ENCODE measurements at places on chromosomes 12 and 14.

GRCh38 chr14:105015905-105016304 lies 5.0 kb downstream of the CDCA4 start:
- DNase-seq = no peak

DNA sequence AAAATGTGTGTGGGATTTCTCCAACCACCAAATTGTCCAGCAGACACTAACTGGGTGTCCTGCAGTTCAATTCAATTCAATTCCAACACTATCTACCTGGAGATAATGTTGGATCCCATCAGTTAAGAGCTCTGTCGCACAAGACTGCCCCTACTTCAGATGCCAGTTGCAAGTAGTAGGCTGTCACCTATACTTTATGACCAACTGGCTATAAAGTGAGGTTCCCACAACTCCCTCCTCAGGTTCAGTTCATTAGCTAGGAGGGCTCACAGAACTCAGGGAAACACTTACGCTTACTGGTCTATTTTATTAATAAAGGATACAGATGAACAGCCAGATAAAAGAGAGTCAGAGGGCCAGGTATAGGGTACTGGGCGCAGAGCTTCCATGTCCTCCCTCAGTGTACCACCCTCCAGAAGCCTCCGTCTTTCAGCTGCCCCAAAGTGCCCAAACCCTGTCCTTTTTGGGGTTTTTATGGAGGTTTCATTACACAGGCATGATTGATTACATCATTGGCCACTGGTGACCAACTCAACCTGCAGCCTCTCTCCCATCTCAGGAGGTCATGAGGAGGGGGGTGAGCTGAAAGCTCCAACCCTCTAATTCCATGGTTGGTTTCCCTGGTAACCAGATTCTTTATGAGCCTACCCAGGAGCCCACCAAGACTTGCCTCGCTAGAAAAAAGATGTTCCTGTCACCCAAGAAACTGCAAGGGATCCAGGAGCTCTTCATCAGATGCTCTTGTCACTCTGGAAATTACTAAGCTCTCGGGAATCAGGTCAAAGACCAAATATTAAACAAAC lies 7.5 kb upstream of the SERPINA5 start:
- DNase-seq = no peak

DNA sequence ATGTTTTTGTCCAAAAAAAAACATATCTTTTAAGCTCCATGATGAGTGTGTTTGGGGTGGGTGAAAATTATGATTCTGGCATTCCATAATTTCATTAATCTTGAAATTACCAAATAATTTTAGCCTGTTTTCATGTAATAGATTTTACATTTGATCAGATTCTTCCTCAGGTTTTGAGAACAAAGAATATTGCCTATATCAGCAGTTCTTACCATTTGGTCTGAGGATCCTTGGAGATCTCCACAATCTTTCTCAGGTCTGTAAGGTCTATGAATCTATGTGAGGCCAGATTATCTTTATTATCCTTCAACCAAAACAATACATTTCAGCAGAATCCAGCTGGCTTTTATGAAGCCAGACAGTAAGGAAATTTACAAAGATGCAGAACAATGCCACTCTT lies 373.3 kb upstream of the E2F7 start:
- no peak for DNase-seq

DNA sequence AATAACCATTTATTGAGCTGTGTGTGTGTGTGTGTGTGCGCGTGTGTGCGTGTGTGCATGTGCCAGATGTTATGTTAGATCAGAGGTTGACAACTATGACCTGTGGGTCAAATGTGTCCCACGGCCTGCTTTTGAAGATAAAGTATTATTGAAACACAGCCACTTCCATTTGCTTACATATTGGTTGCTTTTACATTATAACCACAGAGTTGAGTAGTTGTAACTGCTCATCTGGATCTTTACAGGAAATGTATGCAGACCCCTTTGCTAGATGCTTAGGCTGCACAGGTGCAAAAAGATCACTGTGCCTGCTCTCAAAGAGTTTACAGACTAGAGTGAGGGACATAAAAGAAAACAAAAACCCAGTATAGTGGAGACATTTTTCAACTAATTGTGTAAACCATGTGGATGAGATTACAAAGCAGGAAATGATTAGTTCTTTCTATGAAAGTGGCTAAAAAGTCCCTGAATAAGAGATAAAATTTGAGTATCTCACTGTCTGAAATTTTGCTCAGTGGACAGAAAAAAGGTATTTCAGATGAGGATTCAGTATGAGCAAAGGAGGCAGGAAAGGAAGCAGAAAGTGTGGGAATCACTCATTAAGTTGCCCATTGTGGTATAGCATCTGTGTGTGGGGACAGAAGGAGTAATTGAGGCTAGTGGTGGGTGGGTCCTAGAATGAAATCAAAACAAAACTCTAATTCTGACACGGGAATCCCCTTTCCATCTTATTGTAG lies 188.4 kb downstream of the PAH start:
- DNase-seq = no peak

DNA sequence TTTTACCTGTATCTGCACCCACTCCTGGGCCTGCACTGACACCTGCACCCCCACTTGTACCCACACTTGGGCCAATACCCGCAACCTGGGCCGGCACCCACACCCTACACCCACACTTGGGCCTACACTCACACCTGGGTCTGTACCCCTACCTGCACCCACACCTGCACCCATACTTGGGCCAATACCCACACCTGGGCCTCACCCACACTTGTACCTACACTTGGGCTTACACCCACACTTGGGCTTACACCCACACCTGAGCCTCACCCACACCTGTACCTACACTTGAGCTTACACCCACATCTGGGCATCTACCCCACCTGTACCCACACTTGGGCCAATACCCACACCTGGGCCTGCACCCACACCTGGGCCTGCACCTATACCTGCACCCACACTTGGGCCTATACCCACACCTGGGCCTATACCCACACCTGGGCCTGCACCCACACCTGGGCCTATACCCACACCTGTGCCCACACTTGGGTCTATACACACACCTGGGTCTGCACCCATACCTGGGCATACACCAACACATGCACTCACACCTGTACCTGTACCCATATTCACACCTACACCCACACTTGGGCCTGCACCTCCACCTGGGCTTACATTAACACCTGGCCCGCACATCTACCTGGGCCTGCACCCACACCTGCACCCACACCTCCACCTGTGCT lies 39.2 kb downstream of the DAO start:
- DNase-seq = no peak

- no peak for DNase-seq
These were observed 58.5 kb upstream of the METAP2 start for GRCh38 chr12:95415451-95415850.

DNA sequence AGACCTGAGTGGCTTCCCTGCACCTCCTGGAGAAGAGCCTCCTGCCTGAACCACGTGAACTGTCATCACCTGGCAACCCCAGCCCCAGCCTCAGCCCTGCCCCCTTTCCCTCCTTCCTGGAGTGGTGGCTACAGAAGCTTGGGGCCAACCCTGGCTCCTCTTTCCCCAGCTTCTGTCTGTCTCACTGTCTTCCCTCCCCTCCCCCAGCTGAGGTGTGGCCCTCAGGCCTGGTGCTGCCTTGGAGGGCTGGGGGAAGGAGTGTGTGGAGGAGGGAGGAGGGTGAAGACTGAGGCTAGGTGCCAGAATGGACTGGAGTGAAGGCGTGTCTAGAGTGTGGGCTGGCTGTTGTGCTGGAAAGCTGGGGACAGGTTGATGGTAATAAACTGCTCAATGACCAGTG lies 9.7 kb downstream of the NFATC4 start:
- DNase-seq = no peak

DNA sequence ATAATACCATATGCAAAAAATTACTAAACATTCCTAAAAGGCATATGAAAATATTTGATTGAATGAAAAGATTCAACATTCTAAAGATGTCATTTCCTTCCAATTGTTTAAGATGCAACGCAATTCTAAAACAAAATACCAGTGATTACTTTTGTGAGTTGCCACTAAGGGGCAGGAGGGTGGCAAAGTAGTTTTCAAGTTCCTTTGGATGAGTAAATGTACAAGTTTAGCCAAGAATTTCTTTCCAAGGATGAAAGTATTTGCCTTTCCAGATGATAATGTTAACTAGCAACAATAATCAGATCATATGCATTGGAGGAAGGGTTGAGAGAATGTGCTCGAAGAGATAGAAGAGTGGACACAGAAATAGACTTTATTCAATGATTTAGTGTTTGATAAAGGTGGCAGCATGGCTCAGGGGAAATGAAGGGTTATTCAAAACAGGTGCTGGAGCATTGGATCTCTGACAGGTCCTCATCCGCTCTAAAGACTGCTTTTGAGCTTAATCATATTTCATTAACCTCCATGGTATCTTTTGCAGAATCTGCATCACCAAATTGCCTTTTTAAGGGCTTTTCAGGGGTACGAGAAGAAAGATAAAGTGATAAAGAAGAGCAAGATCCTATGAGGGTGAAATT lies 678.5 kb upstream of the TBX3 start:
- DNase-seq = no peak

DNA sequence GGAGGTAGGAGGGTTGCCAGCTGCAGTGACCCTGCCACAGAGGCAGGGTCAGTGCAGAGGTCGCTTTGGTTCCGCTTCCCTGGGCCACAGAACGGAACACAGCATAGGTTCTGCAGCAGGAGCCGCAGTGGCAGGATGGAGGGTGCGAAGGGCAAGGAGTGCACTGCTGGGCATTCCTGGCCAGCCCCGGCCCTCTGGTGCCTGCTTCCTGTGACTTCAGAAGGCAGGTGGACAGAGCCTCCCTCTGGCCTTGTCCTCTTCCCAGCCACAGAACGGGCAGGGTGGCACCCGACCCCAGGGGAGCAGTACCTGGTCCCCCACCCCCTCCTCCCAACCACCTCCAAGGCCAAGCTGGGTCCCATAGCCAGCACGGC lies 37.7 kb downstream of the SLC8B1 start:
- no peak for DNase-seq

- DNase-seq = no peak
These were observed 19.4 kb downstream of the SETD1B start for GRCh38 chr12:121823101-121823726.

GRCh38 chr12:31768046-31768445 lies 39.2 kb upstream of the AMN1 start:
- DNase-seq = no peak

DNA sequence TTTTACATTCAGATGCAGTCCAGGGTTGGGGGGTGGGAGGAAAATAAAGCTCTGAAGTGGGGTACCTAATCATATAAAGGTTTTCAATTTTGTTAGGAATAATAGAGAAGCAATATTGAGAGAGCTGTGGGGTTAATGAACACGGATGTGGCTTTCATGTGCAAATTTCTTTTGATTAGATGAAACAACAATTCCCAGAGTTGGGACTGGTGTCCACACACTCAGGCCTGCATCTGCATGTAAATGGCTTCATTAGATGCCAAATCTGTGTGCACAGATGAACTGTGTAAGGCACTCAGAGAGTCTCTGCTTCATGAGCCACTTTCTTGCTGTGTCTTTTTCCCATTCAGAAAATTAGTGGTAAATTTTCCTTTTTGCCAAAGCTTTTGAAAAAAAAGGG lies 377.1 kb upstream of the NOVA1 start:
- DNase-seq = no peak

DNA sequence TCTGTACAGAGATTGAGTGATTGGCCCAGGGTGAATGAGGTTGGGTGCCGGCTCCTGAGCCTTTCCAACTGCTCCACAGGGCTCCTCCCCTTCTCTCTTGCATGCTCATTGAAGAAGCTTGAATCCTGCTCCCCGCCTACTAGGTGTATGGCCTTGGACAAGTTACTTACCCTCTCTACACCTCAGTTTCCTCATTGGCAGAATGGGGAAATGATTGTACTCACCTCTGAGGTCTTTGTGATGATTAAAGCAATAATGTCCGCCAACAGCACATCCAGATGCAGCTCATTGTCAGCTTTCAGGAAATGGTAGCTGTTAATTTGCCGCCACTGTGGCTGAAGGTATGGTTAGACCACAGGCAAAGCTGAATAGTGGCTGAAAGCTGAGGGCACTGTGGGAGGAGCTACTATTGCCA lies 174.1 kb downstream of the CRADD start:
- DNase-seq = peak; percentile 45

DNA sequence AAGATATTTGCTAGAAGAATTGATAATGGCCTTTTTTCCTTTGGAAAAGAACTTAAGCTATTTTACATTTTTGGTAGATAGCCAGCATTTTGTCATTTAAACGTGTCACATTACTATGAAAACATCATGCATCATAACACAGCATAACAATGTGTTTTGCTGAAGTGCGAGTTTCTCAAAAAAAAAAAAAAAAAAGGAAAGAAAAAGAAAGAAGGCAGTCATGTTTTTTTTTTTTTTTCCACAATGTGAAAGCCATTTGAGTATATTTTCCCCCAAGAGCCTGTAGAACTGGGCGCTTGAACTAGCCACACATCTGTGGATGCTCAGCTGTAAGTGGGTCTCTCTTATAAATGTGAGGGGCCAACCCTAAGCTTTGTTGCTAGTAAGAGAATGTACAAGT lies 300.1 kb downstream of the AKAP6 start:
- no peak for DNase-seq

- DNase-seq = no peak
These were observed 7.3 kb downstream of the SYNE2 start for GRCh38 chr14:63860146-63860545.

DNA sequence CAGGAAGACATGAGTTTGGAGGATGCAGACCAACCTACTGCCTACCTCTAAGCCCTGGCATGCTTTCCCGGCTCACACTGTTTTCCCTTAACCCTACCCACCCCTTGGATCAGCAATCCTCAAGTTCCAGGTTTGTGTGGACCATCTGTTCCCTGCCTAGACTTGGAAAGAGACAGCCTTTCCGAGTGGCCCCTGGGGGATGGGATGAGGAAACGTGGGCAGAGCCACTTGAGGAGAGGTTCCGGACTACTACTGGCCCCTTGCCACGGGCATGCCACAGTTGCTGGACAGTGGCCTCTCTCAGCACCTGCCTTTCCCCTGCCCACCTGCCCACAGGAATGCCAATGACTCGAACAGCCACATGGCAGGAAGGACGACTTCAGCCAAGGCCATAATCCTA lies 135.9 kb downstream of the SLC15A4 start:
- DNase-seq = no peak

- DNase-seq = no peak
These were observed 19.0 kb downstream of the PTGER2 start for GRCh38 chr14:52333108-52333507.

GRCh38 chr12:102948941-102949352 lies 8.5 kb upstream of the ASCL1 start:
- DNase-seq = peak; percentile 14

DNA sequence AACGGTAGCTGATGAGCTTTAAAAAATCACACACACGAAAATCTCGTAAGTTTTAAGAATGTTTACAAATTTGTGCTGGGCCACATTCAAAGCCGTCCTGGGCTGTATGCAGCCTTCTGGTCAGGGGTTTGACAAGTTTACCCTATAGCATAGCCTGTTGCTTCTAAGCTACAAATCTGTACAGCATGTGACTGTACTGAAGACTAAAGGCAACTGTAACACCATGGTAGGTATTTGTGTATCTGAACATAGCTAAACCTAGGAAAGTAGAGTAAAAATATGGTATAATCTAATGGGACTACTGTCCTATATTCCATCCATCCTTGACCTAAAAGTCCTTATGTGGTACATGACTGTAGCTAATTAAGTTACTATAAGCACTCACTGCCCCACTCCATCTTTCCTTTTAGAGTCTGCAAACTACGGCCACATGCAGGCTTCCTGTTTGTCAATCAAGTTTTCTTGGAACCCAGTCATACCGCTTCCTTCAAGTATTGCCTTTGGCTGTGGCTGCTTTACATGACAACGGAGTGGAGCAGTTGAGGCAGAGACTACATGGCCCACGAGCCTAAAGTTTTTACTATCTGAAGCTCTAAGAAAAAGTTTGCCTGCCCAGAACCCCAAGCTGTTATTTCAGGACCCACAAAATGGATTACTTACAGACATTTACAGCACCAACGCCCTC lies 18.5 kb downstream of the KRT7 start:
- no peak for DNase-seq

Measured in CD4-positive, alpha-beta T cell treated with Interferon alpha-2 for 1 hour (primary cell).